ENCODE measurements at places on chromosomes 3 and 15.

DNA sequence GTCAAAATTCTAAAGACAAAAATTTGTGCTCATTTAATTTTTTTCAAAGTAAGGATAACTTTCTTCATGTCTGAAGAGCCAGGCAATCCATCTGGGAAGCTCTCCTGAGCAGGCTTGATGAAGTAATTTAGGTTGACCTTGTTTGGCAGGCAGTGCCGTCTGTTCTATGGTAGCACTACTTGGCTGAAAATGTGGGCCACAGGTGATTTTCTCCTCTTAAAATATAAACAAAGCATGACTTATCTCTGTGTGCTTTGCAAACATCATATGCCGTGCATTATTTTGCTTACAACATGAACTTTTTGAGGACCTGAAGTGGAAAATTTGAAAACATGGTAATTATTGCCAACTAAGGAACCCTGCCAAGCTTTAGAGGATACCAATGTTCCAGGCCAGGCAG lies 143.2 kb downstream of the RAP2B start:
- DNase-seq = no peak

- DNase-seq = no peak
Observed at GRCh38 chr15:83766339-83766738, 112.4 kb downstream of the ADAMTSL3 start.

- no peak for DNase-seq
Observed at GRCh38 chr3:50642382-50642781, 25.4 kb downstream of the MAPKAPK3 start.

DNA sequence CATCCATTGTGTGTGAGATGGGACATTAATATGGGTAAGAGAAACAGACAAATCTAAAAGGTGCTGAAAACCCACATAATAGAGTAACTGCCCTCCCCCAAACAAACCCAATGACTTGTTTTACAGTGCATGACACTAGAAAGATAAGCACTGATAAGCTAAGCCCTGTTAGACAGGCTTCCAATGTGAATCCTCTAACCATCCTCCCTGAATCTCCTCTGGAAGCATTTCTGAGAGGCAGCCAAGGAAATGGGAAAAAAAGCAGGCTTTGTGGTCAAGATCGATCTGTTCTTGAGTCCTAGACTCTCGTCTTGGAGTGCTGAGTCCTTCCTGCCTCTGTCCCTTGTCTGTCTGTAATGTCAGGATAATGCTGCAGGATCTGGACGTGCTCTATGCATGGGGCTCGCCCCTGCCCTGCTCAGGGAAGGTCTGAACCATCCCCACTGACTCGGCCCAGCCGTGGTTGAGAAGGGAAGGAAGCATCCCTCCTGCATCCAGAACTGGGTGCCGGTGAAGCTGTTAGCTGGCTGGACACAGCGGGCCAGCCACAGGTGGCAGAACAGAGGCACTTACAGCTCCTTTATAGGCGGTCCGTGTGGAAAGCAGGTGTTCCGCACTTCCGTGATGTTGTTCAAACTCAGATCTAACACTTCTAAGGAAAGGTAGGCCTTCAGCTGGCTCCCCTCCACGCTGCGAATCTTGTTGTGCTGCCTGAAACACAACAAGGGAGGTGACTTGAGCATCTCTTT lies 84.1 kb downstream of the LRIG1 start:
- DNase-seq = no peak

- DNase-seq = no peak
Observed at GRCh38 chr3:27533718-27534573, 49.8 kb upstream of the SLC4A7 start.

- DNase-seq = no peak
Observed at GRCh38 chr3:106707347-106707746, 669.9 kb upstream of the CCDC54 start.

DNA sequence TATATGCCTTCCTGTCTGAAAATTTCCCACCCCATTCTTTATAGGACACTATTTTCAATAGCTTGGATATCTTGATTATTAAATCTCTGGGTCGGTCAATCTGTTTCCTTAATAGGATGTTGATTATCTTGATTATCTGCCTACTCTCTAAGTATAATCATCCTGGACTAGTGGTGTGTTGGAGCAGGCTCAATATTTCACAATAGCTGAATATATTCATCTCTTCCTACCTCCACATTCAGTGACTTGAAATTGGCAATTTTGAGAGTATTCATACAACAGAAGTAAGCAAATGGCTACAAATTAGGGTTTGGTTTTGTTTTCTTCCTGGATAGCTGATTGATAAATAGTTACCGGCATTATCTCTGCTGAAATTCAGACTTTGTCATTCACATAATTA lies 1162.6 kb downstream of the ROBO1 start:
- DNase-seq = no peak

GRCh38 chr3:138921316-138922292 lies 25.3 kb downstream of the FOXL2 start:
- no peak for DNase-seq

- DNase-seq = no peak
Observed at GRCh38 chr3:126399351-126399735, 4.6 kb downstream of the CFAP100 start.

GRCh38 chr15:69253156-69253555 lies 45.6 kb upstream of the PAQR5 start:
- peak; percentile 30 for DNase-seq

DNA sequence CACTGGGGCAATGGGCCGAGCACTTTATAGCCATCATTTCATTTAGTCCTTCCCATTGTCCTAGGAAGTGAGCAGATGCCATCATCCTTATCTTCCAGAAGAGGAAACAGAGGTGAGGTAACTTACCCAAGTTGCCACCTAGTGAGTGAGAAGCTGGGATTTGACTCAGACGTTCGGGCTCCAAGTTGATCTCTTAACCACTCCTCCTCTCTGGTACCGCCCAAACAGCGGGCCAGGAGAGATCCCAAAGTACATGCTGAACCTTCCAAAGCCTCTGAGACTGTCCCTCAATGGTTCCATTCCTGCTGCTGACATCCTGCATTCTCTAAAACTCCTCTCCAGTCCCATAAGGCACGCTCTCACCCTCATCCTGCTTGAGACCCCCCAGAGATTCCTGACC lies 56.2 kb downstream of the EXOG start:
- no peak for DNase-seq

GRCh38 chr3:151305060-151305774 lies 11.4 kb downstream of the GPR87 start:
- DNase-seq = no peak

DNA sequence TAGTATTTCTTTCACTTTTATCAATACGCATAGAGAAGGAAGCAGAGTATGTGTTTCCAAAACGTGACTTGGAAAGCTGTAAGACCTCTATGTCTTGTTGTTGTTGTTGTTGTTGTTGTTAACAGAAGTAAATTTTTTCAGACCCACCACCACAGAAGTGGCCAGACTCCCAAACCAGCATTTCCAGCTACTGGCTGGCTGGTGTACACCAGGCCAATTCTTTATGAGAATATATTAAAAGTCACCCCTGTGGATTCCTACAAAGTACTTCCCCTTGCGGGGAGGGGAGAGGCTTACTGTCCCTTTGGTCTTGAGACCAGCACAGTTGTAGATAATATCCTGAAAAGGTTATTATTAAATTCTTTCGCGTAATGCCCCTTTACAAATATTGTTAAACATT lies 1.6 kb upstream of the FOXP1 start:
- no peak for DNase-seq

DNA sequence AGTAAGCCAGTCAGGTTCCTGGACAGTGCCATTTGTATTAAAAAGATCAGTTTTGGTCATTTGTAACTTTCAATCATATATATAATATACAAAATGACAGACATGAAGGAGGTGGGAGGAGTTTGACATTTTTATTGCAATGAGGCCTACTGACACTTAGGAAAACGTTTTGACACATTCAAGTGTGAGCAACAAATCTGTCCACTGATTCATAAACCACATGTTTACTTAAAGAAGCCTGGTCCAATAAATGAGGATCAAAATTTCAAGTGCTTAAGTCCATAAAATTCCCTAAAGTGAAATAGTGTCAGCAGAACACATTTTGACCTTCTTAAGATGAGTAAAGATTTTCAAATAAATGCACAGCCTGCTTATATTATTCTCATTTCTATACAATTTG lies 137.3 kb downstream of the MECOM start:
- DNase-seq = no peak

DNA sequence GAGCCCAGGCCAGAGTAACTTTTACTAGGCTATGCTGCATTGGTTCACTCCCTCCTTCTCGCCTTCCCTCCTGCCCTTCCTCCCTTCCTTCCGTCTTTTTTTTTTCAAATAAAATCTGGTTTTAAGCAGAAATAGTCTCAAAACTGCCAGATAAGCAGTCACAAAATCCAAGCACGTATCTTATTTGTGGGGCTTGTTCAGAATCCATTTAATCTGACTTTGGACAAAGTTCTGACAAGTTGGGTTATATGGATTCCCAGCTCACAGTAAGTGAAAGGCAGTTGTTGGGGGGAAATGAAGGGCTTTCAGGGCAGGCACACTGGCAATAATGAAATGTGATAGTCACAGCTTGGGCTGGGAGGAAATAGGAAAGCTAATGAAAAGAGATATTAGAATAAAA lies 32.0 kb upstream of the PLXND1 start:
- DNase-seq = no peak

GRCh38 chr3:41684797-41685735 lies 276.8 kb downstream of the ULK4 start:
- DNase-seq = no peak

DNA sequence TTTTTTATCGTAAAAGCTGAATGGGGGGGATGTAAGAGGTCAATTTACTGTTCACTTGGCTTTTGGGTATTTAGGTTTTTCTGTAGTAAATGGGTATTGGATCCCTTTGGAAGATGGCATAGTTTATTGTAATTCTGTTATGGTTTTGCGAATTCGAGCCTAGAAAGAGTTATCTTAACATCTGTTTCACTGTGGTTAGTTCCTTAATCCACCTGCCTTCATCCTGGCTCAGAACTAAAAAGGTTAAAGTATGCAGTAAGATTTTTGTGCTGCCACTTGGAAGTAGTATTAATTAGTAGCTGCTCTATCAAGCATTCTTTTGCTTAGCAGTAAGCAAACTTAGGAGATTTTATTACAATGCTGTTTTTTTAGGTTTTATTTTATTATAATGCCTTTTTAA lies 62.4 kb downstream of the ARIH1 start:
- DNase-seq = no peak

GRCh38 chr3:4245671-4246070 lies 57.5 kb upstream of the SETMAR start:
- DNase-seq = no peak

DNA sequence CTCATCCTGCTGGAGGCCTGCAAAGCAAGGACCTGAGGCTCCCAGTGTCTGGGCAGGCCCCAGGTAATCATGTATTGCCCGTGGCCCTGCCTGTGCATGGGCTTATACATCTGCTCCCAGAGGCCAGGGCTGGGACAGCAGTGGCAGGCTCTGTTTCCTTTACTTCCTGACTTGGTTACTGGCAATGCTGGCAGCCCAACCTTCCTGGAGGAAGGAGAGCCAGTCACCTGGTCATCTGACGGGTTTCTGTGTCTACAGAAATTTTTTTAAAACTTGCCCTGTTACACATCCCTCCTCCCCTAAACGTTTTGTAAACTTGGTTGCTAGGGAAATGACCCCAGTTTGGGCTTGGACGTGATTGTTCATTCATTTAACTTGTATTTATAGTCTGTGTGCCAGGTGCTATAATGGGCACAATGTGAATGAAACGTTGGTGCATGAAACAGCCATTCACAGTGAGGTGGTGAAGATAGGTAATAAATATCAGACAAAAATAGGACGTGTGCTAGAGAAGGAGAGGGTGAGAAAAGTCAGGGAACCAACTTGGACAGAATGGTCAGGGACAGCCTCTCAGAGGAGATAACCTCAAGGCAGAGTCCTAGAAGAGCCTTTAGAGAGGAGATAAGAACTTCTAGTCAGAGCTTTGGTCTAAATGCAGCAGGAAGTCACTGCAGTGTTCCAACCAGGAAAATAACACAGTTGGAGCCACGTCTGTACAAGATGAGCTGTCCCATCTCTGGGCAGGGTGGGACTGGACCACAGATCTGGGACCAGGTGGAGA lies 14.1 kb downstream of the TEX264 start:
- no peak for DNase-seq

- no peak for DNase-seq
Observed at GRCh38 chr3:72488738-72489035, 359.6 kb downstream of the SHQ1 start.

- peak; percentile 31 for DNase-seq
Observed at GRCh38 chr3:105518806-105519418, 152.2 kb downstream of the ALCAM start.

GRCh38 chr15:86865920-86866319 lies 786.2 kb downstream of the AGBL1 start:
- no peak for DNase-seq

- no peak for DNase-seq
Observed at GRCh38 chr3:187082758-187083375, 56.4 kb downstream of the RPL39L start.

DNA sequence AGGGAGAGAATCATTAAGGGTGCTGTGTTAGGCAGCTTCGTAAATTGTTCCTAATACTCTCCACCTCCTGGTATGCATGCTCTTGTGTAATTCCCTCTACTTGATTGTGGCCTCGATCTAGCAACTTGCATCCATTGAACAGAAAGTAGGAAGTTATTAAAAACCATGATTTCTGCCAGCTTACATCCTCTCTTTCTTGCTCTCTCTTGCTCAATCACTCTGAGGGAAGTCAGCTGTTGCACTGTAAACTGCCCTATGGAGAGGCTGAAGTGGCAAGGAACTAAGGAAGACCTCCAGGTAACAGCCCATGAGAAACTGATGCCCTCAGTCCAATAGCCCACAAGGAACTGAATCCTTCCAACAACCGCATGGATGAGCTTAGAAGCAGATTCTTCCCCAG lies 92.6 kb downstream of the ERC2 start:
- DNase-seq = no peak

DNA sequence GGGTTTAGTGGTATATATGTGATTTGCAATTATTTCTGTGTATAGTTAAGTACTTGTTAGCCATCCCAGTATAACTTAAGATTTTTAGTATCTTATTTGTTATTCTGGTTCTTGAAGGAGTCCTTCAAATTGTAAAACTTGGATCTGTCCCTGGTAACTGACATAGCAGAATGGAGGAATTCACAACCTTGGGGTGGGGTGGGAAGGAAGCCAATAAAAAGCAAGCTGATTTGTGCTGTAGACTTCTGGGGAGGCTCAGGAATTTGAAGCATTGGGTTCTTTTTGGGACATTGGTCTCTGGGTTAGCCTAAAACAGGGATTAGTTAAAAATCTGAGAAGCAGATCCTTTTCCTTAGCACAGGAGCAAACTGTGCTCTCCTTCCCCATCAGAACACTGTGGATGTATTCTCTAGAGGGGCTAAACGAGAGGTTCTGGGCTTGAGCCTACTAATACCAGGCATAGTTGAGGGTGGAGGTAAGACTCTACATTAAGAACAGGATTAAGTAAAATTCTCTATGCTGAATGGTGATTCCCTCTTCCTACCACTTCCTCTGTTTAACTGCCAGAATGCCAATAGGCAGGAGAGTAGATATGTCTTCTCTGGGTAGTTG lies 42.2 kb downstream of the GMPS start:
- no peak for DNase-seq

- no peak for DNase-seq
Observed at GRCh38 chr3:135719449-135719848, 246.1 kb upstream of the PPP2R3A start.

Data from BE2C (cell line).